Foreskin keratinocyte (primary cell): ENCODE measurements at places on chromosomes 4 and X. TPM values are rescaled to one million over a fixed set of nuclear protein-coding genes. Genes with fewer than 3 reads are reported as not detected.

GRCh38 chr4:125322366-125322730 lies 7.6 kb downstream of the FAT4 start:
- DNase-seq, result peak; percentile 2

Gene BCLAF3
- 4.1 and 4.3 TPM in 2 replicates for total RNA-seq

- DNase-seq, result no peak
These were observed 16.9 kb downstream of the SPIN2B start for GRCh38 chrX:57104406-57104805.

Gene SH3TC1
- 18.7 and 30.1 TPM in 2 replicates for total RNA-seq

DNA sequence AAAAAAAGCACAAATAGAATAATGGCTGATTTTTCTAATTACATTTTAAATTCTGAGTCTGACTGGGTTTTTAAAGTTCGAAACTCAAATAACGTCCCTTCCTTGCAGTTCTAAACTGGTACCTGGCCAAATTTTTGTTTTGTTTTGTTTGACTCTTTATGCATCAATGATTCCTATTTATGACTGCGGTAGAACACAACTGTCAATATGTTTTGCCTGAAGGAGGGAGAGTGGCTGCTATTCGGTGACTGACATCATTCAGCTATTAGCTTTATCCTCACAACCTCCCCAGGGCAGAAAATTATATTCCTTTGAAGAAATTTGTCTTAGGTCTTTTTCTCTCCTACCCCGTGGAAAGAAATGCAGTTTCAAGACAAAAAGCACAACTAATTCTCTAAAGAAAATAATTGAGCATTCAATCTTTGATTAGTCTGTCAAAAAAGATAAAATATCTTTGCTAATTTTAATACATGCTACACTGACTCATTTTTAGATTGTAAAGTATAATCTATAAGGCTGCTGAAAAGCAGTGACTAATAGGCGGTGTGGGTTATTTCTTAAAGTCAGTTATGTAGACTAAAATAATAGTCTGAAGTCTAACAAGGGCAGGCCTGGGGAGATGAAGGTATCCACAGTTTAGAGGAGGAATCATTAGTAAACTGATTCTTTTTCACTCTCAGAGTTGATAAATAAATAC lies 61.9 kb downstream of the TMEM150C start:
- no peak for DNase-seq

GRCh38 chr4:79446145-79446544 lies 38.1 kb upstream of the GK2 start:
- DNase-seq, result no peak

DNA sequence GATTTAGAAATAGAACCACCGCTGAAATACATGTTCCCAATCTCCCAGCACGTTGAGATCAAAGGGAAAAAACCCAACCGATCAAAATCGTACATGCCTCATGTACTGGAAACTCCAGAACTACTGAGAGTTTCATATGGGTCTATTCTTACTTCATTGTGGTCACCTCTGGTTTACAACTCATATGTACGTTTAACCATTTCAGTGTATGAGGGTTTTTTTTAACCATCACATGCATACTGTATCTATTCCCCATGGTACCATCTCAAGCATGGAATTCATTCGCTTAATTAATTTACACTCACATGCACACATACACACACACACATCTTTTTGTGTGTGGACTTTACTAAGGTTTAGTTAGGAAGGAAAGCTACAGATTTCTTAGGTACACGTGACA lies 46.0 kb upstream of the CLNK start:
- DNase-seq, result no peak

GRCh38 chr4:113950207-113950606 lies 29.2 kb downstream of the ARSJ start:
- DNase-seq, result no peak

GRCh38 chr4:180557950-180558349 lies 1685.3 kb upstream of the TENM3 start:
- no peak for DNase-seq

DNA sequence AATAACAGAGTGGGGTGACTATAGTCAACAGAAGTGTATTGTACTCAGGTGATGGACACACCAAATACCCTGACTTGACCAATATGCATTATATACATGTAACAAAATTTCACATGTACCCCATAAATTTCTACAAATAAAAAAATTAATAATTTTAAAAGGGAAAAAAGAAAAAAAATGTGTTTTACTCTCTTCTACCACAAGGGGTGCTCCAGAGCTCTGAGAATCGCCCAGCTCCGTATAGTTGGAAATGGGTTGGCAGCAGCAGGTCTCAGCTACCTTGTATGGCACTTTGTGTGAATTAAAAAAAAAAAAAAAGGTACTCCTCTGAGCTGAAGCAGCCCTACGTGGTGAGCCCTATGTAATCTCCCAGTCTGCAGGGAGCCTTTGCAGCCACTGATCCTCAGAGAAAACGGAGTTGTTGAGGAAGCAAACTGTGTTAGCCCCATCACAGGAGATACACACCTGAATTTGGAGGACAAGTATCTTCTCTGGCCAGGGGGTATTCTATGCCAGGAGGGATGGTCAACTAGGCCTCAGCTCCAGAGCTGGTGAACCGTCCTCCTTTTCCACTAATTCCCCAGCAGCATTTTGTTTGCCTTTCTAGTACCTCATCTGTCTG lies 17.2 kb upstream of the POLA1 start:
- no peak for DNase-seq
